A549 (cell line): ENCODE measurements at places on chromosomes 4 and X.

- no peak for DNase-seq
These were observed 22.7 kb downstream of the SMPX start for GRCh38 chrX:21735038-21735767.

GRCh38 chr4:155530857-155531256 is 135.8 kb upstream of the GUCY1A1 start:
- no peak for DNase-seq

- DNase-seq, result peak; percentile 55
These were observed 14.7 kb downstream of the SORCS2 start for GRCh38 chr4:7206911-7207567.

GRCh38 chr4:46956451-46956850 is 36.9 kb downstream of the GABRA4 start:
- DNase-seq, result no peak

- DNase-seq, result no peak
These were observed 87.7 kb downstream of the FAM13A start for GRCh38 chr4:88969271-88969670.

- DNase-seq, result peak; percentile 48
These were observed 30.0 kb downstream of the PAPSS1 start for GRCh38 chr4:107689912-107690587.

DNA sequence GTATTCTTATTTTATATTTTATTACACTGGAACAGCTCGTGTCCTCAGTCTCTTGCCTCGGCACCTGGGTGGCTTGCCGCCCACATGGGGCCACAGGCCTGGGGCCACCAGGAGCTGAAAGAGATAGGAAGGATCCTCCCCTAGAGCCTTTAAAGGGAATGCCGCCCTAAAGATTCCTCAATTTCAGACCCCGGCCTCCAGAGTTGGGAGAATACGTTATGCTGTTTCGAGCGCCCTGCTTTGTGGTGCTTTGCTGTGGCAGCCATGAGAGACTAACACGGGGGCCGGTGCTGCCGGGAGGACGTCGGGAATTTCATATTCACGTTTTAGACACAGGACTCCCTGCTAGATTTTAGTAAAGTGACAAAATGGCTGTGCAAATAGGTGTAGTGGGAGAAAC is 33.2 kb downstream of the ACOX3 start:
- no peak for DNase-seq

DNA sequence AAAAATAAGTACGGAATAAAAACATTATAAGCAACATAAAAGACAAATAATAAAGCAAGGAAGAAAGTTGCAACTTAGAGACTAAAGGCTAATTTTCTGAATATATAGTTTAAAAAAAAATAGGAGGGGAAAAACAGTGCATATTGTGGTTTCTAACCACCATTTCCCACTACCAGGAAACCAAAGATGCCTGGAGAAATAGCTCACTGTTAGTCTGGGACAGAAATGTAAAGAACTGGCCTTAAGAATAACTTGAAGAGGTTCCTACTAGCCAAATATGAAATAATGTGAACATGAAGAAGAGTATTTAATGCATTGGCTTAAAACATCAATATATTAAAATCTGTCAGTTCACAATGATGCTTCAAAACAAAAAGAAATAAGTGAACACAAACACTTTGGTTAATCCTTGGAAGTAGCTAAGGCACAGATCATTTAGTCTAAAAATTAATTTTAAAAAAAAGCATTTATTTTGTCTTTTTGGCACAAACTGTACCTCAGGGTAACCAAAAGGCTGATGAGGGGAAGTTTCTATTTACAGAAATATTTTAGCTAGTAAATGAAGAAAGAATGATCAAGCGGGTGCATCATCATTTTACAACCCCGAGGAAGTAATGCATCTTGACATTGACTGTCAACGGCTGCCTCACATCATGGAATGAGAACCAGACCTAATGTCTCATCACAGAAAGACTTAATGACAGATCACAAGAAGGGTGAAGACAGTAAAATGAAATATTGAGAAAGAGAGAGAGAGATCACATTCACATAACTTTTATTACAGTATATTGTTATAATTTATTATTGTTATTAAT is 297.2 kb upstream of the LDB2 start:
- no peak for DNase-seq

- no peak for DNase-seq
These were observed 8.4 kb upstream of the MAN2B2 start for GRCh38 chr4:6566391-6567190.

DNA sequence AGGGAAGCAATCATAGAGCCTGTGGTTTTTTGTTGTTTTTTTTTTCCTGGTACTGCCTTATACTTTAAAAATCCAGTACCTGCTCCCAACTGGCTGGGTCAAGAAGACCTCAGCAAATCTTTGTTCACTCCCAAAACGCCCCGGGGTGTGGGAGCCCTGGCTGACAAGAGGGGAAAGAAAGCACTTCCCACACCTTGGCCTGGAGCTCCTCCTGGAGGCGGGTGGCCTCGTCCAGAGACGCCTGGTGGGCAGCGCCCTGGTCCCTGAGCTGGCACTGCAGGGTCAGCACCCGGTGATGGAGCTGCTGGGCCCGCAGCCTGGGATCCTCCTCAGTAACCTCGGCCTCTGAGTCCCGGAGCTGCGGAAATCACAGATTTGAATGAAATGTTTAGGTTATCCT is 38.2 kb downstream of the C4orf50 start:
- peak; percentile 37 for DNase-seq

- DNase-seq, result no peak
These were observed 23.7 kb upstream of the TLR7 start for GRCh38 chrX:12843061-12843667.

GRCh38 chr4:124037236-124037635 is 640.6 kb downstream of the SPRY1 start:
- no peak for DNase-seq

DNA sequence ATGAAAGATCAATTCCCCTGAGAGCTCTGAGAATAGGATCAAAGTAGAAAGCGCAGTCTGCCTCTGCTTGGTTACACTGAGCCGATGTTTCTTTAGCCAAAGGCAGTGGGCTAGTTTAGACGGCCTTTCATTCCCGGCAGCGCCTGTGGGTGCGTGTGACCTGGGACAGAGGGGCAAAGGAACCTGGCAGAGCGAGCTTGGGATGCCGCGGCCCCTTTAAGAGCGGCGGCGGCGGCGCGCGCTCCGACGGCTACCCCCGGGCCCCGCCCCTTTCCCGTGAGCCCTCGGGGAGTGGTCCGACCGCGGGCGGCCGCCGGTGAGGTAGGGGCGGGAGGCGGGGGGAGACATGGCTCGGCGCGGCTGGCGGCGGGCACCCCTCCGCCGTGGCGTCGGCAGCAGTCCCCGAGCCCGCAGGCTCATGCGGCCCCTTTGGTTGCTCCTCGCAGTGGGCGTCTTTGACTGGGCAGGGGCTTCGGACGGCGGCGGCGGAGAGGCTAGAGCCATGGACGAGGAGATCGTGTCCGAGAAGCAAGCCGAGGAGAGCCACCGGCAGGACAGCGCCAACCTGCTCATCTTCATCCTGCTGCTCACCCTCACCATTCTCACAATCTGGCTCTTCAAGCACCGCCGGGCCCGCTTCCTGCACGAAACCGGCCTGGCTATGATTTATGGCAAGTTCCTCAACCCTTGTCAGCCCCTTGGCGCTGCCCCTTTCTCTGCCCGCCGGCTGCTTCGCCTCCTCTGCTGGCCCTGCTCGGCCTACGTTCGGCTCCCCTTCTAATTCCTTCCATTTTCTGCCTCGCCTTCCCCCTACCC is at the start of gene SLC9A6:
SLC9A6 (plus strand) TSS at position 279 of the 816 bp plus-strand sequence; CDS start at position 503, 224 bp downstream.
- DNase-seq, result peak; percentile 61

- DNase-seq, result no peak
These were observed 161.7 kb upstream of the RPL34 start for GRCh38 chr4:108458681-108459080.

- DNase-seq, result no peak
These were observed 104.2 kb upstream of the TET2 start for GRCh38 chr4:105042451-105042850.

DNA sequence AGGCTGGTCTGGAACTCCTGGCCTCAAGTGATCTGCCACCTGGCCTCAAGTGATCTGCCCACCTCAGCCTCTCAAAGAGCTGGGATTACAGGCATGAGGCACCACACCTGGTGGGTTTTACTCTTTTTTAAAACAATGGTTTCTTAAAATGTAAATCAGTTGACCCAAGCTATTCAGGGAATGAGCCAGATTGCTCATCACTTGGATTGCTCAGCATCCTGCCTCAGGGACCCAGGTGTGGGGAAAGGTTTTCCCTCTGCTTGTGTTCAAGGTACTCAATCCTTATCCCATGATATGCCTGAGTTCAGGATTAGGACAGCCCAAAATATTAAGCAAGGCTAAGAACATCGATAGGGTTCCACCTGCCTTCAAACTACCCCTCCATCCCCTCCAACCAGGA is 67.4 kb downstream of the CHRNA9 start:
- DNase-seq, result no peak

- DNase-seq, result no peak
These were observed 83.3 kb downstream of the VEGFC start for GRCh38 chr4:176709417-176709816.

DNA sequence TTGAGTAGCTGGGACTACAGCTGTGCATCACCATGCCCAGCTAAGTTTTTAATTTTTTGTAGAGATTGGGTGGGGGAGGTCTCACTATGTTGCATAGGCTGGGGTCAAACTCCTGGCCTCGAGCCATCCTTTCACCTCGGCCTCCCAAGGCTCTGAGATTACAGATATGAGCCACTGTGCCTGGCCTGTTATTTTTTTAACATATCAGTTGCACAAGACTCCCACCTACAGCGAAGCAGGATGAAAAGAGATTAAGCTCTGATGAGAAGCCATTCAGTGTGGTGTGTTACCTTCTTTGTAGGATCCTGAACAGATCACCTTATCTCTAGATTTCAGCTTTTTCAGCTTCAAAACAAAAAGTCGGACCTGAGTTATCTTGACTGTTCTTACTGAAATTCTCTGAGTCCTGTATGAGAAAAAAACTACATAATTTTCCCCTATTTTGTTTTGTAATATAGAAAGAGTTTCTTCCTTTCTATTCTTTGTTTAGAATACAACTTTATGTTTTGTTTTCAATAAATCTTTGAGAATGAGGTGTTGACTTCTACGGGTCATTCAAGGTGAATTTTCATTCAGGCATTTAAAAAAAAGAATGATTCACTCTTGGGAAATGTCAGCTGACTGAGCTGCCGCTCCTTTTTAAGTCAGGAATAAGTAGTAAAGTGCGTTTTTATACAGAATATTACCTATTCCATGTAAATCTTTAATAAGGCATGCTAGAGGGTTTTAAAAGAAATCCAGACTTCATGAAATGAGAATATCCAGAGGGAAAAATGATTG is 134.6 kb downstream of the ARSF start:
- no peak for DNase-seq
